ENCODE measurements at places on chromosomes 16 and 17.

- DNase-seq = no peak
Observed at GRCh38 chr17:31916491-31917064, 15.1 kb upstream of the UTP6 start.

- DNase-seq = no peak
Observed at GRCh38 chr17:38324772-38325171, 19.0 kb downstream of the GPR179 start.

DNA sequence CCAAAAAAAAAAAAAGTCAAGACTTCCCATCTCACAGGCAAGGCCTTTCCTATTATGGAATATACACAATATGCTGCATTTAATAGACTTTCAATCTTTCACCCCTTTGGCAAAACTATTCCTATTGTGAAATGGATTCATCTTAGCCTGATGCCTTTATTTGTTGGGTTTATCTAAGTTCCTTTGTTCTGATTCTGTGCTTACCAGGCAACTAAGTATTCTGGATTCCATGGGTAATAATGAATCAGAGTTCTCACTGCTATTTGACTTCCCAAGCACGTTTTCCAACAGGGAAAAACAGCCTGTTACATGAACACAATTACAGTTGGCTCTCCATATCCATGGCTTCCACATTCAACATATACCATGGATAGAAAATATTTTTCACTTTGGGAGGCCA lies 135.5 kb downstream of the MYO1D start:
- no peak for DNase-seq

DNA sequence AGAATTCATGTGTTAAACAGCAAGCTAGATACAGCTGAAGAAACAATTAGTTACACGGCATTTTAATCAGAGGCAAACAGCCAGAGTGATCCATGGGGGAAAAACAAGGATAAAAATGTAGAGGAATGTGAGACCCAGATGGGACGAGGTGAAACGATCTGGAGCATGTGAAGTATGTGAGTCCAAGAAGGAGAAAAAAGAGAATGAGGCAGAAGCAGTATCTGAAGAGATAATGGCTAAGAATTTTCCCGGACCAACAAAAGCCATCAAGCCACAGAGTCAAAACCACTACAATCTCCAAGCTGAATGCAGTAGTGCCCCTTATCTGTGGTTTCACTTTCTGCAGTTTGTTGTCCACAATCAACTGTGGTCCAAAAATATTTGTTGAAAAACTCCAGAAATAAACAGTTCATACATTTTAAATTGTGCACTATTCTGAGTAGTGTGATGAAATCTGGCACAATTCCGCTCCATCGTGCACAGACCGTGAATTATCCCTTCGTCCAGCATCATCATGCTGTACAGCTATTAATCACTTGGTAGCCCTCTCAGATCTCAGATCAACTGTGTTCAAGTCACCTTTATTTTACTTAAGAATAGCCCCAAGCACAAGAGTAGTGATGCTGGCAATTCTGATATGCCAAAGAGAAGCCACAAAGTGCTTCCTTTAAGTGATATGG lies 18.8 kb downstream of the MYH10 start:
- no peak for DNase-seq

GRCh38 chr17:50818921-50819657 lies 16.3 kb upstream of the WFIKKN2 start:
- no peak for DNase-seq

DNA sequence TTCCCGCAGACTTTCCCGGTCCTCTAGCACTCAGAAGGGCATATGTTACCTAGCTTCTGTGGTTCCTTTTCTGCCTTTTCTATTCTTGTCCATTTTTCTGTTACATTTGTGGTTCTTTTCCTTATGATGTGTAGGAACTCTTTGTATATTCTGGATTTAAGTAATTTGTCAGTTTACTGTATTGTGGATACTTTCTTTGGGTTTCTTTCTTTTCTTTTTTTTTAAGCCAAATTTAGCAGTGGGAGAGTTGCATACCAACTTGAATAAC lies 657 bp downstream of the ALDH3A2 start:
- no peak for DNase-seq

GRCh38 chr16:54280751-54281150 lies 5.8 kb downstream of the IRX3 start:
- no peak for DNase-seq

DNA sequence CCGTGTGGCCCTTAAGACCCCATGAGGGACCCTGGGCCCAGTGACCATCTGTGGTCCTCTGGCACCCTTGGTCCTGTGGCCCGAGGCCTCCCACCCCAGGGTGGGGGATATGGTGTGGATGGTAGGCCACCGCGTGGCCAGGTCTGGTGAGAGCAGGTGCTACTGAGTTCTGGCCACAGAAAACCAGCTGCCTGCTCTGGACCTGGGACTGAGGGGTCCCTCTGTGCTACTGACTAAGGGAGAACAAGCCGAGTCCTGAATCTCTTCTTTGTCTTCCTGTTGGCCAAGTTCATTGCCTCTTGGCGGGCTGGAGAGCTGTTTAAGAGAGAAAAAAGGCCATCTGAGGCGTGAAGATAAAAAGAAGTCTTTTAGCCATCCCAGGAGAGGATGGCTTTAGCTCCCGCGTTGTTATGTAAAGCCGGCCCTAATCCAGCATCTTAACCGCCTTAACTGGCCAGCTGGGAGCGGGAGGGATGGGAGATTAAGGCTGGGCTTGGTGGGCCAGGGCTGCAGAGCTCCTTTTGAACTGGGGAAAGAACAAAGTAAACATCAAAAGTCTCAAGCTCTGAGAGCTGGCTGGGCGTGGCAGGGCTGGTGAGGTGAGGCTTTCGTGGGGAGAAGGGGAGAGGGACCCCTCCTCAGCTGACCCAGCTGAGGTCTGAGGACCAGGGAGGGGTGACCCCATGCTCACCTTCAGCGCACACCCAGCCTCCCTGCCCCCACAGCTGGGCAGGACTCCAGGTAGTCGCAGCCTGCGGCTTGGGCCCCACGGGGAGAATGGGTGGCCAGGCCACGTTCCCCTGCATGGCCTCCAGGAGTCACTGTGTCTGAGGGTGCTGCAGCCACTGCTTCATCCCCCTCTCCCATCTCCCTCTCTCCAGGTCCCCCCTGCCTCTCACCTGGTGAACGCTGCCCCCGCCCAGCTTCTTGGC lies 62.4 kb downstream of the NKD1 start:
- DNase-seq = no peak

- no peak for DNase-seq
Observed at GRCh38 chr16:56918467-56919012, 13.4 kb upstream of the HERPUD1 start.

All from NCI-H1092 (cell line).